ENCODE measurements at places on chromosomes 16 and 17.

DNA sequence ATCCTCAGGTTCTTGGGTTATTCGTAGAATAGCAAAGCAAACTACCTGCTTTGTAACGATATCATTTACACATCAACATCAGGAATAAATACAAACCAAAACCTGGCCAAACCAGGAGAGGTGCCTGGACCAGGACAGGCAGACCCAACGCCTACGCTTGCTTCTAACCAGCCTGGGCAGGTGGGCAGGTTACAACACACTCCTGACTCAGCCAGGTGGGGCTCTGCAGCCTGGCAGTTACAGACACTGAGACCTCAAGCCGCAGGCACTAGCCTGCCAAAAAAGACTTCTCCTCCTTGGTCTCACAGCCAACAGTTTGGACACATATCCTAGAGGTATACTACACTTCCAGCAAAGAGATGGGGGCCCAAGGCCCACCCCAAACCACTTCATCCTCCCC lies 14.0 kb downstream of the ANKRD11 start:
- no peak for DNase-seq

DNA sequence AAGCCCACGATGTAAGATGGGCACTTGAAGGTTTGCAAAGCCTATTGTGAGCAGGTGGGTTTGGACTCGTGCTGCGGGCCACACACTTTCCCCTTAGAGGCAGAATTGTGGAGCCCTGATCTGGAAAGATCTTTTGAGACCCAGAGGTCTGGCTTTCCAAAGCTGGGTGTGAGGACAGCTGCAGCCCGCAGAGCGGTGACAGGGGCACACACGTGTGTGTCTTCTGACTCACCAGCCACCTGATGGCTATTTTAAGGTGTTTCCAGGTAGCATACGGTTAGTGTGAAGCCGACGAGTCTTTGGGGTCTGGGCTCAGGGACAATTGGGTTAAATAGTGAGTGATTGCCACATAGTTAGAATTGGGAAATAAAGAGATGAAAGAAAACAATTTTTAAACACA lies 108.9 kb upstream of the GSE1 start:
- DNase-seq, result no peak

- no peak for DNase-seq
Measured at GRCh38 chr16:89187770-89188392, 12.5 kb downstream of the SLC22A31 start.

GRCh38 chr16:46728806-46729205 lies 19.3 kb downstream of the MYLK3 start:
- DNase-seq, result no peak

DNA sequence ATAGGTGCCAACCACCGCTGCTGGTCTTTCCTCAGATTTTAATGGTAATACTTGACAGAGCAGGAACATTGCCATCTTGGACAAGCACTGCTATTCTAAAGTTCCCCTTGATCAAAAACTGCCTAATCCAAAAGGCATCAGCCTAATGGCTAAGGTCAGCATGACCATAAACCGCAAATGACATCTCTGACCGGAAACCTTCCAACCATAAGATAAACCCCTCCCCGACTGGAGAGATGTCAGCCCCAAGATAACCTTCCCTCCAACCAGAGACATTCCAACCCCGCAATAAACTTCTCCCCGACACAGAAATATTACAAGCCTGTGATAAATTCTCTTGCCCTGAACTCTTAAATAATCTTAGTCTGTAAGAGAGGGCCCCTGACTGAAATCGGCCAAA lies 7.4 kb upstream of the DHX40 start:
- DNase-seq, result no peak

DNA sequence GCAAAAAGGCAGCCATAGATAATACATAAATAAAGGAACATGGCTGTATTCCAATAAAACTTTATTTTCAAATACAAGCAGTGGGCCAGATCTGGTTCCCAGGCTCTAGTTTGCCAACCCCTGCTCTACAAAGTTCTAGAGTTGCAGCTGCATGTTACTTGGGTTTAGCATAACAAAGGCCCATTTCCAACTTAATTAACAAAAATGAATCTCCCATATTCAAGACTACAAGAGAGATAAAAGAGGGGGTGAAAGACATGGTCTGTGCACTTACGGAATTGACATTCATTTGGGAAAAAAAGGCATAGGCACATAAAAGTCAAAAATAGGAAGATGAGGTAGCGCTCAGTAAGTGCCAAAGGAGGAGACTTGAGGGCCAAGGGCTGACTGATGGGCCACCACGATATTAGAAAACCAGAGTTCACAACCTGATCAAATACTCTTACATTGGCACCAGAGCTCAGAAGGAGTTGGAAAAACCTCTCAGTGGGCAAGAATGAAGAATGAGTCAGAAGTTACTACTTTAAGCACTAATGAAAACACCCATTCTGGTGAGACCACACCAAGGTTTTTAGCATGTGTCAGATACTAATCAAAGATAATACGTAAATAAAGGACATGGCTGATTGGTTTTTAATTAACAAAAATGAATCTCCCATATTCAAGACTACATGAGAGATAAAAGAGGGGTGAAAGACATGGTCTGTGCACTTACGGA lies 164.0 kb downstream of the VPS53 start:
- no peak for DNase-seq

- no peak for DNase-seq
Measured at GRCh38 chr16:70250748-70251628, 752 bp downstream of the EXOSC6 start.

- no peak for DNase-seq
Measured at GRCh38 chr17:1783271-1783670, 21.4 kb downstream of the SERPINF1 start.

GRCh38 chr17:50568659-50569058 lies 8.1 kb downstream of the CACNA1G start:
- DNase-seq, result no peak

- DNase-seq, result no peak
Measured at GRCh38 chr17:75849724-75850123, 5.4 kb downstream of the WBP2 start.

GRCh38 chr17:51052235-51052634 lies 68.4 kb downstream of the SPAG9 start:
- no peak for DNase-seq

- DNase-seq, result no peak
Measured at GRCh38 chr17:4607773-4608187, 23.5 kb downstream of the SMTNL2 start.

- DNase-seq, result no peak
Measured at GRCh38 chr16:47037396-47037745, 63.9 kb upstream of the DNAJA2 start.

GRCh38 chr16:25073854-25074253 lies 37.7 kb upstream of the LCMT1 start:
- DNase-seq, result no peak

DNA sequence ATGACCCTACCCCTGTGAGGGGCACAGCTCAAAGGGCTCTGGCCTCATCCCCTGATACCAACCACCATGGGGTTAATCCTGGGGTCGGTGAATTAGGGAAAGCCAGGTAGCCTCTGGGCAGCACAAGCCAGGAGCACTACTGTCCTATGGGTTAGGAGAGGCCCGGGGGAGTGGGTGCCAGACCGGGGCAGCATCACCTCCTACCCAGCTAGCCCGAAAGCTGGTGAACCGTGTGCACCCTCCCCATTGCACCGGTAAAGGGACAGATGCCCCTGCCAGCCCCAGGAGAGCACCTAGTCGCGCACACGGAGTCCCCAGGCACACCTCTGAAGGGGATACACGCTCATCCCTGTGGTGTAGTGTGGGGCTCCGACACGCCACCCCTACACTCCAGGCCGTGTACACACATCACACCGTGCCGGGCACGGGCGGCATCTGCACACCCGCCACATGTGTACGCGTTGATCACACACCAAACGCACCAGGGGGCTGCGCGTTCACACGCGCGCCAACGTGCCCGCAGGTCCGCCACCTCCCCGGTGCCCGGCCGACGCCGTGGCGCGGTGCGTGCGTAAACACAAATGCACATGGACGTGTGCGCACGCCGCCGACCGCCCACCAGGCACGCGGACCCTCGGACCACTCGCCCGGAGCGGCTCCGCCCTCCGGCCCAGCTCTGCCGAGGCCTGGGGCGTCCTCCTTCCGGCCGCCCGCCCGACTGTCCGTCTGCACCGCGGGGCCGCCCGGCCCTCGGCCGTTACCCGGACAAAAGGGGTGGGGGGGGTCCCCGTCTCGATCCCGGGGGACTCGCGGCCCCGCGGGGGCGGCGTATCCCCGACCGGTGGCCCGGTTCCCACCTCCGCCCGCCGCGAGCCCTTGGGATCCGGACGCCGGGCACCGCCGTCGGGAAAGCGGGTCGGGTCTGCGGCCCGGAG lies 785 bp downstream of the UBALD1 start:
- no peak for DNase-seq

DNA sequence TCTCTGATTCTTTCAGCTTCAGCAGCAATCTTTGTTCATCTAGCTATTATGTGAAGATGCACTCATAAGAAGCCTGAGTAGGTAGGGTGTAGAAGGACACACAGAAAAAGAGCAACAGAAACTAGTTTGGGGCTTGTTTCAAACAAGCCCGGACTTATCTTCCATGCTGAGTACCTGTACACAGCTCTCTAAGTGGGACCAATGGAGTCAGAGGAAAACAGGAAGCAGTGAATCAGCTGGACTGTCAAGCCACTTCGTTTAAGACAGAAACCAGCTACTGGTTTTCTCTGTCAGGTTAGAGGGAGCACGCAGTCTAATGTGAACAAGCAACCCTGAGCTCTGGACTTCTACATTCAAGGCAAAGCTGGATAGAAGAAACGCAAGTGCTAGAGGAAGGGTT lies 16.0 kb downstream of the MAP2K6 start:
- DNase-seq, result no peak

DNA sequence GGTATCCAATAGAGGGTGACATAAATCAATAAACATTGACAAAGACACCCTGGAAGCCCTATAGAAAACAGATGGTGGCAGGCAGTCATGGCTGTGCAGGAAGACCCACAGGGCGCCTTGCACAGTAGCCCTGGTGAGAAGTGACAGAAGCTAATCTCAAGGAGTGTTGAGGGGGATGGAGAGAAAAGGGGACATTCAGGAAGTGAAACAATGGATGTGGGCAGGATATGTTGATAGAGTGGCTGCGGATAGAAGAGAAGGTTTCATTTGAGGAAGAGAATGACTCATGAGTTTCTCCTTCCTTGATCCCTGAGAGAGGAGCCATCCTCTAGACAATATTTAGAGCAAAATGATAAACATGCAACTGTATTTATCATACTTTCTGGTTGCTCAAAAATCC lies 468.8 kb upstream of the HSBP1 start:
- no peak for DNase-seq

DNA sequence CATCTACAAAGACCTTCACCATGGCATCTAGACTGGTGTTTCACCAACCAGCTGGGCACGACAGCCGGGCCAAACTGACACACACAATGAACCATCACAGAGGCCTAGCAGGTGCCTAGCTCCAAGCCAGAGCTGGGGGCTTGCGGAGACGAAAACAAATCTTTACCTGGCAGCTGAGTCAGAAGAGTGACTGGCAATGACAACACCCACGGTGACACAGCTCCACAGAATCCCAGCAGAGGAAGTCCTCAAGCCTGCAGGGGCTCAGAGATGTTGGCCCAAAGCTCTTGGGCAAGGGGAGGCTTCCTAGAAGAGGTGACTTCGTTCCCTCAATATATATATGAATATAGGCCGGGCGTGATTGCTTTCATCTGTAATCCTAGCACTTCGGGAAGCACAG lies 5.1 kb downstream of the MMP25 start:
- no peak for DNase-seq

DNA sequence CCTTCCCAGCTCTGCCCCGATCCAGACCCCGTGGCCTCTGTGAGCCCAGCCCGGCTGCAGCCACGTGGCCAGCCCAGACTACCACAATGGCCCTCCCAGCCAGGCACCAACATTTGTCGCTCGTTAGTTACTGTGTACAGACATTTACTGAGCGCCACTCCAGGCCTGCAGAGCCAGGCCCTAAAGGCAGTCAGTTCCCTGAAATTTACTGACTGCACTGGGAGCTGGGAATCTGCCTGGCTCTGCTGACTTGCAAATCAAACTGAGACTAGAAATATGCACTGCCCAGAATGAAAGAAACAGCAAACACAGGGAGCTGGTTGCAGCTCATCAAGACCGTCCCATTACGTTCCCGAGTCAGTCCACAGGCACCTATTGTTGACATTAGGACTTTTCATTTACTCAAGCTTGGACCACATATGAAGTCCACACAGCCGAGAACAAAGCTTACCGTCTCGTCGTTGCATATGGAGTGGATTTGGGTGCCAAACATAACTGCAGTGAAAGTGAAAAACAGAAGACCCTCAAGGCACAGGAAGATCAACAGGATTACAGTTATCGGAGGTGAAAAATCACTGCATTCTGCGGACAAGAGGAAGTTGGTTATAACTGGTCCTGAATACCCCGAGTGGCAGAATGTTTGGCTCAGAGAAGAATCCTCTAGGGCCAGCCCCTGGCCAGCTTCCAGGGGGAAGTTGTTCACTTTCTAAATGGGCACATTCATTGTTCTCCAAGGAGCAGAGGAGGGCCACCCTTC lies 34.5 kb downstream of the ZDHHC7 start:
- DNase-seq, result no peak

DNA sequence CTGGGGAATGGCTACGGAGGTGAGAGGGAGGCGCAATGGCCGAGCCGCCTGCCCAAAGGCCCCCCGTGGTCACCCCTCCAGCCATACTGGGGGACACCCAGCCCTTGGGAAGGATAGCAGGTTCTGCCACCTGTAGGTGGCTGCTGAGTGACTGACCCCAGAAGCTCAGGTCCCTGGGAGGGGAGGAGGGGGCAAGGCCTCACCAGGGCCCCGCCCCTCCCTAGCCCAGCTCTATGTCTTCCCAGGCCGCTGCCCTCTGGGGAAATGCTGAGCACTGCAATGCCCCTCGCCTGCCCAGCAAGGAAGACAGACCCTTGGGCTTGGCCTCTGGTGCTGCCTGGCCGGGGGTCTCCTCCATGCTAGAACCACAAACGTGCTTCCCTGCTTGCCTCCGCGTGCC lies 11.4 kb upstream of the CLDN9 start:
- no peak for DNase-seq

- peak; percentile 36 for DNase-seq
Measured at GRCh38 chr16:64278196-64278595, 843.7 kb downstream of the CDH11 start.

GRCh38 chr17:68319410-68320162 lies 28.3 kb downstream of the ARSG start:
- no peak for DNase-seq

DNA sequence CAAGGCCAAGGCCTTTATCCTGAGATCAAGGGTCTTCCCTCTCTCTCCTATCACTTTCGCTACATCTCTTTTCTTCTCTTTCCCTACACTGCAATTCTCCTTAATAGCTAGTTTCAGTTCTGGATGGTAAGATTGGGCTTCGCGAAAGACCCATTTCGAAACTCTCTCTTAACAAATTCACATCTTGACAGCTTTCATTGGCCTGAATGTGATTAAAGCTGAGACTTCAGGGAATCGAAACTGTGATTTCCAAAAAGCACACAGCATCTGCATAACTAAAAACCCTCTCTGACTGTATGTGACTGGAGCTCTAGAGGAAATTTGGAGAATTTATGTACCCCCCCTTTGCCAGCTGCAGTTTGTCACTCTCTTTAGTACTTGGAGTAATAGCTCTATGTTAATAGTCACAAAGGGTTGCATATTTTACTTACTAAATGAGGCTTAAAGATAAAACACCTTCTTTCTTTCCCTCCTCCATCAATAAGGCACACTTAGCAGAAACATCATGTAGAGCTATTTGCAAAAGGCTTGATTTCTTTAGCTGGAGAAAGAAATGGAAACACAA lies 105.3 kb upstream of the FAM20A start:
- DNase-seq, result no peak

All from amniotic stem cell (primary cell).